ENCODE measurements at places on chromosomes 3 and 15.

GRCh38 chr15:60660290-60661051 is 181.5 kb upstream of the ICE2 start:
- no peak for DNase-seq

- no peak for DNase-seq
Measured at GRCh38 chr3:132804498-132804897, 82.3 kb upstream of the NPHP3 start.

DNA sequence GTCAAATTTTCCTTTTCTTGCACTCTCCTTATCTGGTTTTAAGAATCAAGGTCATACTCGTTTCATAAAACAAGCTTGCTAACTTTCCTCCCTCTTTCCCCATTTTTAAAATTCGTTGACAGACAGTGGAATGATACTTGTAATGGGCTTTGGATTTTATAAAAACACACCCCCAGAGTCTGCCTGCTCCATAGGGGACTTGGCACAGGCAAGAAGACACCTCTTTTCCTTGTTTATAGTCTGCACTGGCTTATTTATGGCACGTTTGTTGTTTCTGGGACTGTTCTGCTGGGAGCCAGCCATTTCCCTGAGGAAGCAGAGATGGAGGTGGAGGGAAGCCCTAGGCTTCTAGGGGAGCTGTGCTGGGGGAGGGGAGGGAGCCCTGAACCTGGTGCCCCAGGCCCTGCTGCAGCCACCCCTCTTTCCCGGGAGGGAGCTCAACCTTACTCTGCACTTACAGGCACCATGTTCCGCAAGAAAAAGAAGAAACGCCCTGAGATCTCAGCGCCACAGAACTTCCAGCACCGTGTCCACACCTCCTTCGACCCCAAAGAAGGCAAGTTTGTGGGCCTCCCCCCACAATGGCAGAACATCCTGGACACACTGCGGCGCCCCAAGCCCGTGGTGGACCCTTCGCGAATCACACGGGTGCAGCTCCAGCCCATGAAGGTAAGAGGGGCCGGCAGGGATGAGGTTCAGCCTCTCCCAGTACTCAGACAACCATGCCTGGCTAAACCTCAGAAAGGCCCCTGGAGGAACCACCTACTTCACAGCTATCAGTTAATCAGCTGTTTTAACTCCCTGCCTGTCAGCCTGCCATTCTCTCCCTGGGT is 18.3 kb downstream of the ANKRD63 start:
- DNase-seq: no peak

DNA sequence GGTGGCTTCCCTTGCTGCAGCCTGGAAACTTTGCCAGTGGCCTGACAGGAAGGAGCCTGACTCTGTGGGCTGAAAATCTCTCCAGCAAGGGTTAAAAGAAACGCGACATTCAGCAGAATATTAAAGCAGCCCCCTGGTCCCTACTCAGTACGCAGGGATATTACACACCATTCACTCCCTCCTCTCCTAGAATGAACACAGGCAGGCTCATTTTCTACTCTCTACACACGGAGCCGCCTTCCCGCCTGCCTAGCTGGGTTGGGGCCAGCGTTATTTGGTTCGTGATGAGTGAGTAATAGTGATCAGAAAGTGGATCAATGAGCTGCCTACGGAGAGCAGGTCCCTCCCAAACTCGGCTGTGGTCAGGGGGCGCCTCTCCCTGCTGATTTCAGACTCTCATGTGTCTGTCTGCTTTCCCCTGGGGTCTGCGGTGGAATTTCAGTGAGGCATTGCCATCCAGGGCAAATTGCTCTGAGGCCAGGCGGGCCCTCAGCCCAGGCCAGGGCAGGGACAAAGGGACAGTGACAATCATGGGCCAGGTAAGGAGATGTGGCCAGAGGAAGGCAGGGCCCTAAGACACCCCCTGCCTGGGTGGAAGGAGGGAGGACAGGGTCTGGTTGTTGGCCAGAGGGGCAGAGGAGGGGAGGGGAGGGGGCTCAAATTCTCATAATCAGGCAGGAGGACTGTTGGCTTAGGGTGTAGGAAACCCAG is 2.8 kb downstream of the EPHB1 start:
- DNase-seq: no peak

- DNase-seq: no peak
Measured at GRCh38 chr15:60969658-60970057, 259.4 kb downstream of the RORA start.

DNA sequence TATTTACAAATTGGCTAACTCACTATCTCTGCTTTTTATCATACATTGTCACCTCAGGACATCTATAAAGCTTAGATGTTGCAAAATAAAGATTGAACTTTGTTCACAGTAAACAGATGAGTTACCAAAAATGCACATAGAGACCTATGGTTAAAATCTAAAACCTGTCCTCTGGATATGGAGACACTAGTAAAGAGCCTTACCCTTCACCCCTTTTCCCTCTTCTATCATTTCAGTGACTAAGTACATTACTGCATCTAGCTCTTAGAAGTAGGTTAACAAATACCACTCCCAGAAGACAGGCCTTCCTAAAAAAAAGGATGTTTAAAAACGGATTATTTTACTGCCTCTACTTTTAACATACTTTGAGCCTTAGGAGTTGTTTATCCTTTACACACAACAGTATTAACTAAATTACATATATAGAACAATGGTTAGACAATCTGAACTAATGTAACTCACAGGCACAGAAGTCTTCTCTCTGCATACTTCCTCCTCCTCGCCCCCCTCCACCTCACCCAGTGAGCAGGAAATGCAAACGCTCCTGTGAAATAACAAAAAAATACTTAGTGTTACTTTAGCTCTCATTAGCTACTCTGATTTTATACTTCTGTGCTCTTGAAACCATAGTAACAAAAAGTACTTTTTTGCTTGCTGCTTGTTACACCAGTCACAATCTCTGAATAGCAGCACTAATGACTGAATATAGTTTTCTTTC is 23.3 kb downstream of the IREB2 start:
- DNase-seq: no peak

- no peak for DNase-seq
Measured at GRCh38 chr15:90765966-90766365, 48.8 kb downstream of the BLM start.

DNA sequence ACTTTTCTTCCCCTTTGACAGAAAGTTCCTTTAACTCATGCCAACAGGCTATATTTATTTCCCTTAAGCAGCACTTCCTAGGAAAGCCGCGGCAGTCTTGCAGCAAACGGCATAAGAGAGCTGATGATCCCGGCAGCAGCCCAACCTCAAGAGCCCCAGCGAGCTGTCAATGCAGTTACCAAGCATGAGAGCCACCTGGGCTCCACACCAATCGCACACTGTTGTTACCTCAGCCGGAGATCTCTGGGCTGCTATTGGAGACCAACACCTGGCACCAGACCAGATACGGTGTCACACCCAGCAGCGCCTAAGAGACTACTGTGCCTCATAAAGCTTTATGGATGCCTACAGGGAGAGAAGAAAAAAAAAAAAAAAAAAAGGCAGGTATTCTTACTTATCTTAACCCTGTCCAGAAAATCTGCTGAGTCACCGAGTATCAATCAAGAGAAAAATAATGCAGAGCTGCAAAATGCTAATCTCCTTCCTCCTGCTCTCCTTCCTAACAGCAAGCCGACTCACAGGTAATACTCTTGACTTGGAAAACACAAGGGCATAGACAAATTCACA is 11.7 kb downstream of the ABCC5 start:
- DNase-seq: no peak

DNA sequence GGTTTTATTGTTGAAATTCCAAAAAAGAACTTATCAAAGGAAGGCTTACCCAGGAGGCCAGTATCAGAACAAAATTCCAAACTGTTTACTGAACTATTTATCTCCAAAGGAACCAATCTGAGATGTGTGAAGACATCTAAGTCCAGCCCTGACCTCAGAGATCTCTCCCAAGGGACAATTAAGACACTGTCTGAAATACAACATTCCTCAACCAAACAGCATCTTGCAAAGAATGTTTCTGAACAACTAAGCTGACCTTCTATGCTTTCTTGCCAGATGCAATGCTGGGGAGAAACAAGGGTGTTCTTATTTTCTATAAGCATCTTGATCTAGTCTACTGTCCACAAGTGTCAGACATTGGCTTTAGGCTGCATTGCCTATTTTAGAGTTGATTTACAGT is 13.6 kb downstream of the PDZRN3 start:
- no peak for DNase-seq

DNA sequence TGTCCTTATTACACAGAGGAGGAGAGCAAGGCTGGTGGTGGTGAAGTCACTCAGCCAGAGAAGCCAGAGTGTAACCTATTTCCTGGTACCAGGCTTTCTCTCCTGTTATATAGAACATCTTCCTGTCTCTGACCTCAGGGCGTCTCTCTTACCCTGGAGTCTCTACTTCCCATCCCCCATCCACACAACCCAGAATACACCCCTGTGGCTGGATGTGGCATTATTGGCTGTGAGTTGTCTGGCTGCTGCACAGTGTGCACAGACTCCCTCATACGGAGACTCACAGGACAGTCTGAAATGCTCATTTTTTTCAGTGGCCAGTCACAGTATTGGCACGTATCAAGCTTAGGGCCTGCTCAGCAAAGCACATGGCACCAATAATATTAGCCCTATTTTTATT is 8.6 kb downstream of the PODXL2 start:
- no peak for DNase-seq

DNA sequence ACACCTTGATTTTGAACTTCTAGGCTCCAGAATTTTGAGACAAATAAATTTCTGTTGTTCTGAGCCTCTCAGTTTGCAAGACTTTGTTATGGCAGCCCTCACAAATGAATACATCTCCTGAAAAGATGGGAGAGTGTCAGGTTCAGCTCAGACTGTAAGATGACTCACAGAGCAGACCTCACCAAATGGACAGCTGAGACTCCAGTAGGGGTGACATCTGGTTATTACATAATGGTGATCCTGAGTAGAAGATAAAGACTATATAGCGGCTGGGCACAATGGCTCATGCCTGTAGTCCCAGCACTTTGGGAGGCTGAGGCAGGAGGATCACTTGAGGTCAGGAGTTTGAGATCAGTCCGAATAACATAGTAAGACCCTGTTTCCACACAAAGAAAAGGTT is 26.2 kb upstream of the MTMR14 start:
- no peak for DNase-seq

- no peak for DNase-seq
Measured at GRCh38 chr3:112354642-112355306, 21.8 kb downstream of the CD200 start.

- DNase-seq: no peak
Measured at GRCh38 chr15:25182736-25183445, 228.1 kb downstream of the SNRPN start.

DNA sequence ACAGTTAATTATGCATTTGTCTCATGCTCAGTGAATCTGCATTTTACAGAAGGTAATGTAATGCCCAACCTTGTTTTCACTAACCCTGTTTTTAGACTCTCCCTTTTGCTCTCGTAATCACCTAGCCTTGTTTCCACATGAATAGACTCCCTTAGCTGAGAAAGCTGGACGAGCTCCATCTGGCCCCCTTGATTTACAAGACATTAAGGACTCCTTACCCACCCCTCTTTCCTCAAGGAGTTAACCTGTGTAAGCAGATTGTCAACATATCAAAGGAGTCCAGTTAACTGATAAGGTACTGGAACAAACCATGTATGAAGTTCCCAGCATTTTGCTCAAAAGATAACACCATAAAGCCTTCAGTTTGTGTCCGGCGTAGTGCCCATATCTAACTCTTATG is 99.6 kb downstream of the VPS8 start:
- no peak for DNase-seq

DNA sequence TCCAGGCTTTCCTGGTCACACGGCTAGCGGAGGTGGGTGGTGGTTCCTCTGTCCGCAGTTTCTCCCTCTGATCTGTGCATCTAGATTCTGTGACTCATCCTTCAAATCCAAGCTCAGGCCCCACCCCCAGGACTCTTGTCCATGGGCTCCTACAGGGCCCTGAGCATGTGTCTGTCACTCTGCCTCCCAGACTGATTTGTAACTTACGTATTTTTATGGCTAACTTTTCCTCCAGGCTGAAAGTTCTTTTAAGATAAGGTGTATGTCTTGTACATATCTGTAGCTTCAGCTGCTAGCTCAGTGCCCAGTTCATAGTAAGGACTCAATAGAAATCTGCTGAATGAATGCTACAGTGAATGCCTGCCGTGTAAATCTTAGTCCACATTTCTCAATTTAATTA is 8.0 kb downstream of the ESYT3 start:
- DNase-seq: no peak

GRCh38 chr3:116039651-116039985 is 405.7 kb downstream of the LSAMP start:
- DNase-seq: no peak

GRCh38 chr15:34124651-34125050 is 22.8 kb downstream of the PGBD4 start:
- DNase-seq: no peak

- DNase-seq: no peak
Measured at GRCh38 chr3:65732051-65732935, 306.4 kb downstream of the MAGI1 start.

- no peak for DNase-seq
Measured at GRCh38 chr3:195184716-195185421, 86.1 kb downstream of the XXYLT1 start.

DNA sequence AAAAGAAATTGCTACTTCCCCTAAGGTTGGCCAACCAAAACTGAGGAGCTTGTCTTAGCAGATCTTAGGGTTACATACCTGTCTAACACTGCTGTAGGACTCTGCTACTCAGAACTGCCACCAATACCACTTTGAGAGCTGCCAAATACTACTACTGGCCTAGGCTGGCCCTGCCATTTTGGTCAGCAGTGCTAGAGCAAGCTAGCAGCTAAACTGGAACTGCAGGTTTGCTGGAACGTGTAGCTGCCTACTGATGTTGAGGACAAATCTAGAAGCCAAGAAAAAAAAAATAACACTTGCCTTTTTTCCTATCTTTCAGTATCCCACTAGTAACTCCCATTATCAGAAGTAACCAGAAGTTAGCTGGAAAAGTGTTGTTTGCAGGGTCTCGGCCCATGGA is 387.4 kb downstream of the RBMS3 start:
- no peak for DNase-seq

DNA sequence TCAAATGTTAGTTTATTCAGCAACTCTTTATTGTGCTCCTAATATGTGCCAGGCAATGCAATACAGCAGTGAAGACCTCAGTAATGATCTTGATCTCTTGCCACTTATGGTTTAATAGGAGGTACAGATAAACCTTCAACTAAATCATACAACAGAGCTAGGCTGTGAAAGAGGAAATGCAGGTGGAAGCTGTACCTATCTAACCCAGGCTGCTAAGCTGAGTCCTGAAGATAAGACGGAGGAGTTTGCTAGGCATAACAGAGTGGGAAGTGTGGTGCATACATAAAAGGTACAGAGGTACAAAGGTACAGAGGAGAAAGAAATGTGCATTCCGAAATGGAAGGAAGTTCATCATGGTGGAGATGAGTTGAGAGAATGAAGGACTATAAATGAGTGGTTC is 35.0 kb downstream of the KBTBD8 start:
- DNase-seq: no peak

DNA sequence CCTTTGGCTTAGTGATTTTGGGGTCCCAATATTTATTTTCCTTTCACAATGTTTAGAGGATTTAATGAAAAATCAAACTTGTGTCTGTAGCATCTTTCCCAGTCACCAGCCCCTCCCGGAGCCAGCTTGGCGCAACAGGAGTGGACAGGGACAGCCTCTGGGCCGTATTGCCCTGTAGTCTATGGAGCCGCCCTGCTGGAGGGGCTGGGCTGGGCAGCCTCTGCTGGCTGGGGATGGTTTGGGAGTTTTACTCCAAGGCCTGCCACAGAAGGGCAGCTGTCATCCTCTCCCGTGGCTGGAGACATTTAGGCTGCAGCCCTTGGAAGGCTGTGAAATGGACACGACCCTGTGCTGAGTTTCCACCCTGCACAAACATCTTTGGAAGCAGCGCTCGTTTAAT is 89.4 kb upstream of the RGMA start:
- no peak for DNase-seq

All from HL-60 (cell line).